ENCODE measurements at places on chromosomes 6 and 20.

GRCh38 chr20:23225407-23226060 lies 125.1 kb upstream of the NXT1 start:
- DNase-seq = no peak

- DNase-seq = no peak
Observed at GRCh38 chr20:15862178-15862577, 711.1 kb downstream of the KIF16B start.

DNA sequence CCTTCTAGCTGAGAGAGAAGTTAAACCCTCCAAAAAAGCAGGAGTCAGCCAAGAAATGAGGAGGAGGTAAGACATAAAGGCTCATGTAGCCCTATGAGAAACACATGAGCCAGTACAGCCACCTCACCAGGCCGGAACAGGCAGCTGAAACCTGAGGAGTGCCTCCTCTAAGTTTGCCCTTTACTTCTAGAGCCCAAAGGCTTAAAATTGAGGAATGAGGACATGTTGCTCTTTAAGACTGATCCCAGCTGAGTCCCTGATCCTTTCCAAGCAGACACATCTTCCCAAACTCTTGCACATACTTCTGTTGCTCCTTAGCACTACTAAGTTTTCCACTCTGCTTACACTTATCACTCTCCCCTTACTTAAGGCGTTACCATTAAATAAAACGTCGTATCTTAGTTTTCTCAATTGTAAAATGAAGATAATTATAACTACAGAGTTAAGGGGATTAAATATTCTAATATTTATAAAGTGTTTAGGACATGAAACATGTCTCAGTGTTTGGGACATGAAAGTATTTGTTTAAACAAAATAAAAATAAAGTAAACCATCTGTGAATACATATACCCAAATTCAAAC lies 124.0 kb downstream of the OGFRL1 start:
- no peak for DNase-seq

DNA sequence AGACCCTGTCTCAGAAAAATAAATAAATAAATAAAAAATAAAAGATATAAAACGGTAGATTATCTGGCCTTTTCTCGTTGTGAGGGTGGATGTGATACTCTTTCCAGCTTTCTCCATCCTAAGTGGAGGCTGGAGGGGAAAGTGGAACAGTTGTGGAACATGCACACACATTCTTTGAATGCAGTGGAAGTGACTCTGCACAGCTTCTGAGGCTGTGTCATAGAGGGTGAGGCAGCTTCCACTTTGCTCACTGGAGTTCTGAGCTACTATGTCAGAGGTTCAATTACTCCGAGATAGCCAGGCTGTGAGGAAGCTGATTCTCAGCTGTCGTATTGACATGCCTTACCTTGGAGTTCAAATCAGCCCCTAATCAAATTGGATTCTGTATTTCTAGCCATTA lies 82.2 kb downstream of the CHMP4B start:
- no peak for DNase-seq

GRCh38 chr6:163759542-163759941 lies 345.0 kb downstream of the QKI start:
- no peak for DNase-seq

DNA sequence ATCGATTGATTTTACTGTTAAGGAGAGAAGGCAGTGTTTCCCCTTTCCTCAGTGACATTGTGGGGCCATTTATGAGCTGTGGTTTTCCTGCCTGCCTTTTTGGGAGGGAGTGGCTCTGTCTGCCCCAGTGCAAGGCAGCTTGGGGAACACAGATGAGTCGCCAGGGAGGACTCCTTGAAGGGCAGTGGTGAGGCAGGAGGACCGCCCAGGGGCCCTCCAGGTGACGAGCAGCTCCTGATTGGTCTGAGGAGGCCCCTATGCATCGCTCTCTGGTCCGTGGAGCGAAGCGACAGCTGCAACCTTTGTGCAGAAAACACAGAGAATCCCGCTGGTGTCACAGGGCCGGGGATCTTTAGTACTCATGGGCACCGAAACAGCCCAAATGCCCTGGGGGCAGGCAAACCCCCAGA lies 100.3 kb downstream of the TMEM242 start:
- DNase-seq = peak; percentile 14

DNA sequence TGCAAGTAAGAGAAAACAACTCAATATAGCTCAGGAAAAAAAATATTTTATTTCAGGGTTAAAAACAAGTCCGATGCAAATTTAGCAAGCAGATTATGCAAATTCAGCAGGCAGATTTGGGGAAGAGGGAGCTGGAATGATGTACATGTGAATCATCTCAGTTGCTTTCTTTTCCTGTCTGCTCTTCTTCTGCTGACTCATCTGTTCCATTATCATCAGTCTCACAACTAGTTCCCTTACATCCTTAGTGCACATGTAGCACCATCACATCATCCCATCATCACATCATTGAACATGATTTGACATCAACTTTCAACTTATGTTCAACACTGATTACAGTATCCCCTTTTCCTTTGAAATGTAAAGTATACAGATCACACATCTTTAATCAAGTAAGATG lies 11.5 kb upstream of the DEFB113 start:
- DNase-seq = no peak
